ENCODE measurements at places on chromosomes 5 and 9.

- DNase-seq = peak; percentile 38
Measured at GRCh38 chr5:62340392-62340791, 34.4 kb downstream of the KIF2A start.

- no peak for DNase-seq
Measured at GRCh38 chr5:37971483-37972024, 131.7 kb upstream of the GDNF start.

- no peak for DNase-seq
Measured at GRCh38 chr9:71632776-71633175, 135.5 kb downstream of the CEMIP2 start.

DNA sequence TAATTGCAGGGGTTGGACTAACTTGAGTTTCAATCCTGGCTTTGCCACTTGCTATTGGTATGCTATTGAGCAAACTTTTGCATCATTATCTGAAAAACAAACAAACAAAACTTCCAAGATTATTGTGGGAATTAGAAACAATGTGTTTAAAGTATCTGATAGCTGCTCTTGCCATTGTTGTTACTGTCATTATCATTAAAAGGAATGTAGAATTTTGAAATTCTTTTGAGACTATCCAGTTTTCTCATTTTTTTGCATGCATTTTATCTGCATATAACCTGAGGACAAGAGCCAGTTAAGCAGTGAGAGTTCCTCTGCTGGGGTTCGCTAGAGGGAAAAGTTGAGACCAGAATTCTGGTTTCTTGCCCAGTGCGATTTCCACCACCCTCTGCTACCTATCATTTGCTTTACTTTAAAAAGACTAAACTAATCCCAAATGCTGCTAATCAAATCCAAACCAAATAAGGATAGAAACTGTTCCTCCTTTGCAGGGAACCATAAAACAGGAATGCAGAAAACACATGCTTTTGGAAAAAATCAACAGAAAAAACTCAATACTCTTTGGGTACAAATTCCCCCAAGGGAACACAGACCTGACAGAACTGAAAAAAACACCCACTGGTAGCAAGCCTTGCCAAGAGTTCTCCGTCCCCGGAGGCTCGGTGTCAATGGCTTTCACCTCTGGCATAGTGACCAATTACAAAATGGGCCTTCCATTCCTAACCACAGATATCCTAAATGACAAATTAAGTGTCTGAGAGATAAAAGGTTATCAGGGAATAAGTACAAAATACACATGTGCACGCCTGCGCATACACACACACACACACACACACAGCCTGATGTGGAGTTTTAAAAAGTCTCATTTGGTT is 373.7 kb downstream of the ARL15 start:
- DNase-seq = no peak
